ENCODE measurements at places on chromosomes 6 and 20.

- DNase-seq, result peak; percentile 80
These were observed at the start of gene SRXN1 for GRCh38 chr20:653110-653589. Gene SRXN1, minus strand, starts transcription at chr20:653200. Its CDS starts 15 bp downstream, at chr20:653185.

DNA sequence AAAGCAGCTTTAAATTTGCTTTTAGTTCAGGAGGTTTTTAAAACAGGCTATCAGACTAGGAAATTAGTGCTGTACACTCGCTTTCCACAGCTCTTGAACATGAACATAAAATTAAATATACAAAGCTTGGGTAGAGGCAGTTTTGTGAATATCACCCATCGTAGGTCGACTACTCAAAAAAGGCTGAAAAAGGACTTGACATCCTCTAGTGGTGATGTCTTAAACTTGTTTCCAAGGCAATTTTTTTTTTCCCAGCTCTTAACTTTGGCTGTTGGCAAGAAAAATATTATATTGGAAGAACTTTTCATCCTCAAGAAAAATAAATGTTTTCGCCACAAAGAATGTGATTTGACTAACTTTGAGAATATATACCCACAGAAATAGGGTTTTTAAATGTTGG lies 2.9 kb downstream of the MAP7 start:
- DNase-seq, result no peak

DNA sequence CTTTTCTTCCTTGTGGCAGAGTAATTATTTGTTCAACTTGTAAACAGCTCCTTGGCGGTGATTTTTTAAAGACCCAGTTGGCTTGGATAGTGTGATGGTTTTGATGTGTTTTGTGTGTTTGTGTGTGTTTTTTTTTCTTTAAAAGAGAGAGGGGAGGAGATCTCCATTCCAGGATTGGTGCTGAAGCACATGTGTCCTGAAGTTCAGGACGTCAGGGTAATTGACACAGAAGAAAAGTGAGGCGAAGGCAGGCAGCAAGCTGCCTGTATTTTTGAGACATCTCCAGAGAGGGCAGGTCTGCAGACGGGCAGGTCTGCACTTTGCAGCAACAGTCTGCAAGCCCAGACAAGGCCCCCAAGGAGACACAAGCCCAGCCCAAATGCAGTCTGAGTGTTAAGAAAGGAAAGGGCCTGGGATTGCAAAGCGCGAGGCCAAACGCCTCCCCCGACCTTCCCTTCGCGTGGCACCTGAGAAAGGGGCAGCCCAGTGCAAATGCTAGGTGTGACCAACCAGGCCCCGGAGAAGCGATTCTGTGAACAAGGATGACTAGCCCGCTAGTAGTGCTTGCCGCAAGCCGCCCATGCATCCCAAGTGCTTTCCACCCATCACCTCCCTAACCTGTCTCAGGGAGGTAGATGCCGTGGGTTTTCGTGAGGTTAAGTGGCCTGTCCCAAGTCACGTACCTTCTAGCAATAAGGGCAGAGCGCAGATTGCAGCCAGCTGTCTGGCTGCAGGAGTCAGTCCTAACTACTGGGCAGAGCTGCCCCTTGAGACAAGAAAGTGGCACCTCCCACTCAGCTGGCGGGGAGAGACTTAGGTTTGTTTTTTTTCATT lies 230.5 kb downstream of the ZMYND8 start:
- DNase-seq, result peak; percentile 64

GRCh38 chr6:169778646-169779045 lies 27.2 kb downstream of the ERMARD start:
- DNase-seq, result no peak

GRCh38 chr6:51292659-51293058 lies 474.0 kb downstream of the TFAP2B start:
- DNase-seq, result no peak

- DNase-seq, result peak; percentile 42
These were observed 504 bp downstream of the SNTA1 start for GRCh38 chr20:33443006-33443511.

GRCh38 chr6:148508401-148509041 lies 165.9 kb downstream of the SASH1 start:
- no peak for DNase-seq

DNA sequence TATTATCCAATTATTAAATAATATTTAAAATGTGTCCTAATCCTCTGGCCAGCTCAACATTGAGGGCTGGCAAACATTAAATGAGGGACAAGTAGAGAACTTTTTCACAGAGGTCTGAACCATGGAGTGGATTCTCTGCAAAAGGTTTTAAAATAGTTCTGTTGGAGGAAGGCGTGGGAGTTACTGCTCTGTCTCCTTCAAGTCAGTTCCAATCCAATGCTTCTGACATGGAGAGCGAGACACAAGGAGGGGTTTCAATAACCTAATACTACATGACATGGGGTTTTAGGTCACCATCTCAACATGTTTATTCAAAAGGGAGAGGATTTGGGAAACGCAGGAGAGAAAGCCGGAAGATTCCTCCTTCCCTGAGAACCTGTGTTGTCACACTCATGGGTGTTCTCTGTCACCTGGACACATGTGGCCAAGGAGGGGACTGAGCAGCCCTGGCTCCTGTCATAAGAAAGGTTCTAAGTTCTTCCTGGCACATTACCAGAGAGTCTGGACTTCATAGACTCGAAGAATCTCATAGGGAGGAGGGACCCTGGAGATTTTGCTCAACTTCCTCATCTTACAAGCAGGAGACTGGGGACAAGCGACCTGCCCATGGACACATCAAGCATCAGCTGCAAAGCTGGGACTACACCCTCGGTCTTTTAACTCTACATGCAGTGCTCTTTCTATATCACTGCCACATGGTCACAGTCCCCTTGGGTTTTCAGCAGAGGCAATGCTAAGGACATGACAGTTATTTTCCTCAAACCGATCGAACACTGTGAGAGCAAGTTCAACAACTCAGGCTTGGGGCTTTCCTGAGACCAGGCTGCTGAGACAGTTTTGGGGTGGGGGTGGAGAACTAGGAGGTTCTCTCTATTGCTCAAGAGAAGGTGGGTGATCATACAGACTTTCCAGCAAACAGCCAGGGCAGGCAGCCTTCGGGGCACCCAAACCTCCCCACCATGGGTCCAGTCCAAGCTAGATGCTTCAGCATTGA lies 38.6 kb downstream of the PRDM1 start:
- no peak for DNase-seq

GRCh38 chr20:9203081-9203447 lies 134.2 kb downstream of the PLCB4 start:
- DNase-seq, result no peak

Data from NCI-H1417 (cell line).